ENCODE measurements at places on chromosomes 1 and 21.

DNA sequence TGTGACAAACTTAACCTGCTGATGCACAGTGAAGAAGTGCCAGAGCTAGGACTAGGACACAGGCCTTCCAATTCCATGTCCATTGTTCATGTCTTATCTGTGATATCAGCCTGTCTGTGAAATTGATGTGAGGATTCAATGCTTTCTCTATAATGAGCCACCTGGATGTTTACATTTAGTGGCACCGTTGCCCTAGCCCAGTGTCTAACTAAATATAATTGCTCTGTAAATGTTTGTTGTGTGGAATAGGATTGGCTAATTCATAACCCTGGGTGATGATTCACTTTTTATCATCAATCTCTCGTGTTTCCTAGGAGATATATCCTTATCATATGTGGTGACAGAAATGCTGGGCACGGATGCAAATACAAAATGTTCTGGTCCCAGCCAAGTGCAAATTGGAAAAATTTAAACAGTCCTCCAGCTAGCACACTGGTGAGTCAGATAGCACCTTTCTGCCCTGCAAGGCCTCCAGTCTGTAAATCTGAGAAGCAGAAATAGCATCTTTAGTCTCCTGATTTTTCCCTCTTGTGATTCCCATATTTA is 46.9 kb upstream of the GNG12 start:
- H3K27ac ChIP-seq: no peak overlapping the region
- no peaks in the 10 kb centered on the region for H3K4me1 ChIP-seq
- H3K36me3 ChIP-seq: no peaks in the 10 kb centered on the region
- no peak overlapping the region for H3K4me3 ChIP-seq

DNA sequence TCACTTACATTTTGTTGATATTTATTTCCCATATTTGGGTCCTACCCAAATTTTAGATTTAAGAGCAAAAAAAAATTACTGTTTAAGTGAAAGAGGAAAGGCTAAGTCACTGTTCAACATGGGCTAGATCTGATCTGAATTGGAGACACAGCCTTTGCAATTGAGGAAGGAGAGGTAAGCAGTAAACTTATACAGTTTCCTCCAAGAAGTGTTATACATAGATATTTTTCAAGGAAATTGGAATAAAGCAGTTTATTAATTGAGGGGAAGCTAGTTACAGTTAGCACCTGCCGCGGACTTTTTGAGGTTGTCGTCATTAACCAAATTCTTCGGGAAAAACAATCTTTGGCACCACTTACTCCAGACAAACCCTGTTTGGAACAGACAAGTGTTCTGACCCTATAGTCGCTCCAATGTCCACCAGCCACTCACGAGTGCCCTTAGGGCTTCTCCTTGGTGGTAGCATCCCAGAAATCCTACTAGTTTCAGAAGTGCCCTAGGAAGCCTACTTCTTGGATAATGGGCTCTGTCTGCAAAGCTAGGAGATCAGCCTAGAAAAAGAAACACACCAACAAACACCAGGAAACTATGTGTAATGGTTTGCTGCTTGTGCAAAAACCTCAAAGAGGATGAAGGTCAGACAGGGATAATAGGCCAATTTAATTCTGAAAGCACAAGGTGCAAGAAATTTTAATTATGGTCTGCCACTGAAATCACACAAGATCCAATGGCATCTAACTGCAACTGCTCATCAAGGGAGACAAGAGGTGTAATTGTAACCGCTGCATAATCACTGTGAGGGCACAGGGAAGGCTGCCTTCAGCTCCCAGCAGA is 2.5 kb downstream of the WLS start:
- no peak for DNase-seq
- H3K4me1 ChIP-seq: peaks cover 59% of the 10 kb centered on the region

- H3K4me1 ChIP-seq: peaks cover 67% of the 10 kb centered on the region
- peak overlapping the region; percentile 100 for H3K27ac ChIP-seq
- DNase-seq: peak; percentile 96
- H3K4me3 ChIP-seq: peak overlapping the region; percentile 30
Observed at GRCh38 chr1:156129687-156130577, 15.4 kb downstream of the LMNA start.

GRCh38 chr1:217867446-217867995 is 236.4 kb downstream of the SPATA17 start:
- DNase-seq: no peak
- no peak overlapping the region for H3K27ac ChIP-seq
- no peak overlapping the region for H3K4me3 ChIP-seq
- H3K36me3 ChIP-seq: no peaks in the 10 kb centered on the region
- H3K27me3 ChIP-seq: no peaks in the 10 kb centered on the region

DNA sequence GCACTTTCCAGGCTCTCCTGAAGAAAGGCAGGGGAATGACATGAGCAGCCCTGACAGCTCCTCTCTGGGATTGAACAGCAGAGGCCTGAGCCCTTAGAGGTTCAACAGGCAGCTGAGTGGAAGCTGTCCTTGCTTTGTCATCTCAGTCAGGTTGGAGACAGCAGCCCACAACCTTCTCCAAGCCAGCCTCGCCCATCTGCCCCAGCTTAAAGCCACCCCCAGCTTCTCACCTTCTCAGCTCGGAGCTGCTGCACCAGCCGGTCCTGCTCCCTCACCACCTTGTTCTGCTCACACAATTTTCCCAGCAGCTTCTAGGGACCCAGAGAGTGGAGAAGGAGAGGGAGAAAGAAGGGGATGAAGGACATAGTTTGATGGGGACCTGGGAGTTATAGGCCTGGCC is 35.2 kb upstream of the GOLT1A start:
- no peaks in the 10 kb centered on the region for H3K27me3 ChIP-seq
- peaks cover 6% of the 10 kb centered on the region for H3K36me3 ChIP-seq
- peaks cover 2% of the 10 kb centered on the region for H3K4me1 ChIP-seq
- no peak overlapping the region for H3K4me3 ChIP-seq
- peak; percentile 38 for DNase-seq

- no peaks in the 10 kb centered on the region for H3K36me3 ChIP-seq
- H3K4me1 ChIP-seq: peaks cover 4% of the 10 kb centered on the region
- H3K27ac ChIP-seq: no peak overlapping the region
- DNase-seq: no peak
- no peak overlapping the region for H3K4me3 ChIP-seq
Observed at GRCh38 chr1:228352677-228353481, 53.8 kb downstream of the TRIM11 start.

- H3K27ac ChIP-seq: no peak overlapping the region
- no peak for DNase-seq
- no peaks in the 10 kb centered on the region for H3K4me1 ChIP-seq
Observed at GRCh38 chr1:199867601-199868000, 159.9 kb upstream of the NR5A2 start.

DNA sequence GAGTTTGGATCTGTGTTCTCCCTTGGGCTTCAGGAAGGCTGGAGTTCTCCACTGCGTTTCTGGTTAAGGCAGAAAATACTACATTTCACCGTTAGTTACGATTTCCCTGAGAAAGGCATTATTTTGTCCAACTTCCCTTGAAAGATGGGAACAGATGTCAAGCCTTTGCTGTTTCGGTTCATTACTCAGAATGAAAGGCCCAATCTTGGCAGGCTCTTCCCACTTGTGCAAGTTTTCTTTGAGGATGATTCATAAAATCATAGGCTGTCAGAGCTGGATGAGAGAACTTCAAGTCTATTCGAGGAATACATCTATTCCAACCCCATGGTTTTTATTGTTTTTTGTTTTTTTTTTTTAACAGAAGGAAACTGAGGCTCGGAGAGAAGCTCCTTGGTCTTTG is 205.2 kb downstream of the GRIK3 start:
- H3K4me1 ChIP-seq: no peaks in the 10 kb centered on the region
- no peak overlapping the region for H3K27ac ChIP-seq
- no peaks in the 10 kb centered on the region for H3K36me3 ChIP-seq
- peaks cover 37% of the 10 kb centered on the region for H3K27me3 ChIP-seq
- H3K4me3 ChIP-seq: no peak overlapping the region
- no peak for DNase-seq

DNA sequence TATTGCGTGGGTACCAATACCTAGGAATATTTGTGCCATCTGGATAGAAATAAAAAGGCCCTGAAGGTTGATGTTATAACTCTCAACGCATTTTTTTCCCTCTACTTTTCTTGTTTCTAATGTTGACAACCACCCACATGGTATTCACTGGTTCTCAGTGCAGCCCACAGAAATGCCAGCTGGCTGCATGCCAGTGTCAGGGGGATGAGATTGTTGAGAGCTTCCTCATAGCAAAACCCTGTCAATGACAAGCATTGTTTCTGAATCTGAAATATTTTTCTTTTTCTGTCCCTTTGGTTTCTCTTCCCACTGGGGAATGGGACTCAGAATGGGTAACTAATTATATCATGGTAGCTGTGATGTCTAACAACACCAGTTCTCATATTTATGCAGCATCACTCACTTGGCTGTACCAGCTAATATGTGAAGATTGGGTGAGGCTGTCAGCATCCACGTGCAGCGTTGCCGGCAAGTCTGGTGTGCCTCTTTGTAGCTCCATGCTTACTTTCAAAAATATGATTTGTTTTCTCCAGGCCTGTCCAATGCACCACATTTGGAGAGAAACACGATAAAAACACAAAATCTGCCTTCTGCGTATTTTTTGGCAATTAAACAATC is 284.6 kb downstream of the PTBP2 start:
- H3K27me3 ChIP-seq: no peaks in the 10 kb centered on the region
- H3K36me3 ChIP-seq: no peaks in the 10 kb centered on the region
- no peak overlapping the region for H3K4me3 ChIP-seq
- no peak overlapping the region for H3K27ac ChIP-seq
- H3K4me1 ChIP-seq: no peaks in the 10 kb centered on the region
- DNase-seq: no peak

- no peaks in the 10 kb centered on the region for H3K27me3 ChIP-seq
- H3K4me3 ChIP-seq: no peak overlapping the region
- peaks cover 5% of the 10 kb centered on the region for H3K4me1 ChIP-seq
- DNase-seq: no peak
- no peaks in the 10 kb centered on the region for H3K36me3 ChIP-seq
Observed at GRCh38 chr21:34909492-34910292, 139.4 kb downstream of the RUNX1 start.

DNA sequence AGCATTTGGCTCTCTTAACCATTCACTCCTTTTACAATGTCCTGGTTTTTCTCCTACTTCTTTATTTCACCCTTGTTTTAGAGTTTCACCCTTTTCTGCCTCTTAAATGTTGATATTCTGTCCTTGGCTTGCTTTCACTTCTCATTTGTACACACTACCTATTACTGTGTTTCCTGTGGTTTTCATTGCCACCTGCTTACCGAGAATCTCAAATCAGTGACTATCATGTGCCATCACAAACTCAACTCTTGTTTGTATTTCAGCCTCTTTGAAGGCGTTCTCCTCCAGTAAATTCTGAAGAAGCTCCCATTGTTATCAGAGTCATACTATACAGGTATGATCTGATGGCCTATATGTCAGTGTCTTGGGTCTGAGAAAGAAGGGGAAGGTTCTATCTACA is 65.7 kb downstream of the NPHS2 start:
- H3K36me3 ChIP-seq: no peaks in the 10 kb centered on the region
- H3K4me1 ChIP-seq: no peaks in the 10 kb centered on the region
- H3K4me3 ChIP-seq: no peak overlapping the region
- no peaks in the 10 kb centered on the region for H3K27me3 ChIP-seq
- DNase-seq: no peak

DNA sequence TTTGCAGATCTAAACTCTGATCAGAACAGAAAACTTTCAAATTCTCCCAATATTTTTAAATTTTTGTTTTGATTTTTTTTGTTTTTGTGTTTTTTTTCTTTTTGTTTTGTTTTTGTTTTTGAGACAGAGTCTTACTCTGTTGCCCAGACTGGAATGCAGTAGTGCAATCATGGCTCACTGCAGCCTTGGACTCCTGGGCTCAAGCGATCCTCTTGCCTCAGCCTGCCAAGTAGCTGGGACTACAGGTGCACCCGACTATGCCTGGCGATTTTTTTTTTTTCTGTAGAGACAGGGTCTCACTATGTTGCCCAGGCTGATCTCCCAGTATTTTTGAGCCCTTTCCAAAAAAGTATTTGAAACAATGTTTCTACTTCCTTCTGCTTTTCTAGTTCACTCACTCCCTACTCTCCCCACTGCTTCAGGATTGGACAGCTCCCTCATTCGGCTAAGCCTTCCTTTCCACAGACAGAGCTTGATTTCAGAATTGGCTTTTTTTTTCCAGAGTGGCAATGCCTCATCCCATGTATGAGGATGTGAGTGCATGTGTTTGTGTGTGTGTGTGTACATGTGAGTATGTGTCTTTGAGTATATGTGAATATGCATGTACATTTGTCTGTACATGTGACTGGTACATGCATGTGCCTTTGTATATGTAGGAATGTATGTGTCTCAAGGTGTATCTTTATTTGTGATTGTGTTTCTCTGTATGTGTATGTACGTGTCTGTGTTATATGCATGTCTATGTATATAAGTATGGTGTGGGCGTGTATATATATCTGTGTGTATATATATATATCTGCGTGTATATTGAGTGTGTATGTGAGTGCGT is 11.9 kb downstream of the LHX4 start:
- no peak overlapping the region for H3K27ac ChIP-seq
- no peak overlapping the region for H3K4me3 ChIP-seq
- no peaks in the 10 kb centered on the region for H3K36me3 ChIP-seq

DNA sequence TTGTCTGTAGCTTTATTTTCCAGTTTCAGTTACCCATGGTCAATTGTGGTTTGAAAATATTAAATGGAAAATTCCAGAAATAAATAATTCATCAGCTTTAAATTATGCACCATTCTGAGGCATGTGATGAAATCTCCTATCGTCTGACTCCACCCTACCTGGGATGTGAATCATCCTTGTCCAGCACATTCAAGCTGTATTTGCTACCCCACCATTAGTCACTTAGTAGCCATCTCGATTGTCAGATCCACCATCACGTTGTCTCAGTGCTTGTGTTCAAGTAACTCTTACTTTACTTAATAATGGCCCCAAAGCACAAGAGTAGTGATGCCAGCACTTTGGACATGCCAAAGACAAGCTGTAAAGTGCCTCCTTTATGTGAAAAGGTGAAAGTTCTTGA is 4.0 kb downstream of the STPG1 start:
- H3K36me3 ChIP-seq: no peaks in the 10 kb centered on the region
- H3K27me3 ChIP-seq: no peaks in the 10 kb centered on the region
- DNase-seq: no peak
- H3K27ac ChIP-seq: no peak overlapping the region
- no peak overlapping the region for H3K4me3 ChIP-seq

GRCh38 chr21:45507888-45508508 is 34.2 kb downstream of the SLC19A1 start:
- H3K36me3 ChIP-seq: peaks cover 54% of the 10 kb centered on the region
- H3K27ac ChIP-seq: no peak overlapping the region
- H3K4me3 ChIP-seq: no peak overlapping the region
- H3K27me3 ChIP-seq: no peaks in the 10 kb centered on the region
- DNase-seq: peak; percentile 58
- no peaks in the 10 kb centered on the region for H3K4me1 ChIP-seq

- H3K27ac ChIP-seq: no peak overlapping the region
- DNase-seq: no peak
- H3K4me3 ChIP-seq: no peak overlapping the region
- H3K27me3 ChIP-seq: peaks cover 13% of the 10 kb centered on the region
Observed at GRCh38 chr21:36461277-36461917, 18.5 kb downstream of the CLDN14 start.

DNA sequence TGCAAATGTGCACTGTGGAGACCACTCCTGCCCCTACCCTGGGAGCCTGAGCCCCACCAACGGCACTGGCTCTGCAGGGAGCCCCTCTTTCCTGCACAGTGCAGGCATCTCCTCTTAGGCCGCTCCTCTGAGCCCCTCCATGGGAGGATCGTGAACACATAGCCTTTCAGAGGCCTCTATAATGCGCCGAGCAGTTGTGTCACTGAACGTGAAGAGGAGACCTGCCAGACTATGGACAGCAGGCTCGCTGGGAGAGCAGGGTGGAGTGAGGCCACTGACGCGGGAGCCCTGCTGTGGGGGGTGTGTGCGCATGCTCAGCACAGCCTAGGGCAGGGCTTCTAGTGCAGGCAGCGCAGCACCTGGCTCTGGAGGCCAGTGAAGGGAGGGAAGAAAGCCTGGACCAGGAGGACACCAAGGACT is 151.3 kb upstream of the COL6A1 start:
- H3K27ac ChIP-seq: no peak overlapping the region
- no peaks in the 10 kb centered on the region for H3K27me3 ChIP-seq
- DNase-seq: peak; percentile 60
- no peaks in the 10 kb centered on the region for H3K36me3 ChIP-seq
- no peak overlapping the region for H3K4me3 ChIP-seq
